ENCODE measurements at places on chromosomes 1 and 21.

DNA sequence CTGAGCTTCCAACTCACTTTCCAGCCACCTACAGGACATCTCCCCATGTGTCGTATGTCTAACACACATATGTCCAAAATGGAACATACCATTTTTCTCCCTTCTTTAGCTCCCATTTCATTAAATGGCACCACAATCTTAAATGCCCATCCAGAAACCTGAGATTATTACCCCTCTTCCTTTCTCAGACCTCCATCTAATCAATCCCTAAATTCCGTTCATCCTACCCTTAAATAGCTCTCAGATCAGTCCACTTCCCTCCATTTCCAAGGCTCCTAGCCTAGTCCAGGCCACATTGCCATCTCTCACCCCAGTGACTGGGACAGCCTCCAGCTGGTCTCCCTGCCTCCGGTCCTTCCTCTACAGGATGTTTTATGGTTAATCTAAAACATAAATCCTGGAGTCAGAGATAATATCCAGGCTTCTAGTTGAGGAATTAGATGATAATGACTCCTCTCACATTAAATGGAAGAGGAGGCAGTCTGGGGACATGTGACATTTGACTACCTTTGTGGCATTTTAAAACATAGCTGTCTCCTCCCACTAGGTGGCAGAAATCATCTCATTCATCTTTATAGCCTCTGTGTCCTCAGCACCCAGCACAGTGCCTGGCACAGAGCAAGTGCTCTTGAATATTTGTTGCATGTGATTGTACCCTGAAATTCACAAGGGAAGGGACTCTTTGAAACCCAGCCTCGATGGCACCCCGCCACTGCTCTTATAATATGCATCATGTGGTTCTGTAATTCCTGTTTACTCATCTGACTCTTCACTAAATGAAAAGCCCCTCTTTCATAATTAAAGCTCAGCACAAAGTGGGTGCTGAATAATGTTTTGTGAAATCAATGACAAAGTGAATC, 102.3 kb downstream of the TMEM53 start:
- DNase-seq, result peak; percentile 1

- no peak for DNase-seq
Measured at GRCh38 chr21:34266351-34266750, 97.5 kb upstream of the KCNE2 start.

DNA sequence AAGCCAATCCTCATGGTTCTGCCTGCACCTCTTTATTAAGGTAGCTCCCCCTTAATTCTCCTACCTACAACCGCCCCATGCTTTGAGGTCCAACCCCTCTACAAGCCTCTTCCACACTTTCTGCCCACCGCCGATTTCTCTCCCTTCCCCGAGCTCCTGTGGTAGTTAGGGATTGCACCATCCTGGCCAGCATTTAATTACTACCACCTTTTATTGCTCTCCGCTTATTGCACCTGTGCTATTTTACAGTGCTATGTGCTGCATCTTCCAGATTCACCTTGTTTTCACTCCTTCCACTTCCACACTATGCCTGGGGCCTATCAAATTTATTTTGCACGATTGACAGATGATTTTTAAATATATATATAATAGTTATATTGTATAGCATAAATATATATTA, 29.3 kb upstream of the DNAJC11 start:
- no peak for DNase-seq

DNA sequence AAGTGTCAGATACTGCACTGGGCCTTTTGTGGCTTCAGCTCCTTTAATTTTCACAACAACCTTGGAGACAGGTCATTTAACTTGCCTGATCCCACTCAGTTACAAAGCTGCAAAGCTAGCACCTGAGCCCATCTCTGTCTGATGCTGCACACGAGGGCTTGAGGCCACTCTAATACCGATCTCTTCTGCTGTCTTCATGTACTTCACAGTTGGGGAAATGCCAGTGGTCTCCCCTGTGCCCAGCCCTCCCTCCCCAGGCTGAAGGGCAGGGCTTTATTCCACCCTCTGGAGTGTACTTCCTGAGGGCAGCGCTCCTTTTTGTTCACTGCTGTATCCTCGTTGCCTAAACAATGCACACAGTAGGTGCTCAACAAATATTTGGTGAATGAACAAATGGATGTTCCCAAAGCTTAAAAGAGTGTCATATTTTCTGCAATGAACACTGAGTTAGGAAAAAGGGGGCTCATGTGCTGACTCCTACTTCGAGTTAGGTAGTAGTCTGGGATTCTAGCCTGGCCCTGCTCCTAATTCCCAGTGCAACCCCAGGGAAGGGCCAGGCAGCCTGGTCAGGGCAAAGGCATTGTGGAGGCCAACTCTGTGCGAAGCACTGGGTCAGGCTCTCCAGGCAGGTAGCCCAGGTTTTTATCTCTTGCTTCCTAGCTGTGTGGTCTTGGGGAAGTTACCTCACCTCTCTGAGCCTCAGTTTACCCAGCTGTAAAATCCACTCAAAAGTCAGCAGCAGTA, 1.1 kb downstream of the TMCO4 start:
- DNase-seq, result no peak

GRCh38 chr1:209064850-209065706, 518.4 kb upstream of the CAMK1G start:
- no peak for DNase-seq

DNA sequence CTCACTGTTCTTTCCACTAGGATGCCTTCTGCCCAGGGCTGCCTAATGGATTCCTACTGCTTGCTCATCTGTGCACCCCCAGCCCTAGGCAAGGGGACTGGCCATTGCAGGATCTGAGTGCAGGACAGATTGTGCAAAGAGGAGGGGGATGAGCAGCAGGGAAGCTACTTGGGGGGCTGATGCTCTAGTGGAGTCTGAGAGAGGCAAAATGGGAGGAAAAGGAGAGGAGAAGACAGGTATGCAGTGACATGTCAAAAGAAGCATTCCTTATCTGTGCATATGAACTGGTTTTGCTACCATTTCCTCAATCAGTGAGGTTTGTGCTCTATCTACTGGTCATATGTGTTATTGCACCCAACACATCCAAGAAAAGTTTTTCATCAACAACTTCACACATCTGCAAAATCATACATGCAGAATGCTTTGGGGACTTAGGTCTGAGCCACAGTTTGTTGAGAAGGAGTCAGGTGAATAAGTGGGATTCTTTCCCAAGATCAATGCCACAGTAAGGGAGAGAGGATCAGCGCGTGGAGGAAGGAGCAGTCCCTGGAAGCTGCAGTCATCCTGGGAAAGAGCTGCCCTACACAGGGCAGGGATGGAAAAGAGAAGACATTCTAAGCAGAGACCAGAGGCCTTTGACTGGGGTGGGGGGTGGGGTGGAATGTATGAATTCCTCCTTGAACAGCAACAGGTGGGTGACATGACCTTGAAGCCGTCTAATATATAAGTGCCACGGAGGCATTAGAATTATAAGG, 14.4 kb downstream of the SLC5A9 start:
- DNase-seq, result no peak

GRCh38 chr1:25671929-25672328, 55.3 kb downstream of the MAN1C1 start:
- no peak for DNase-seq

GRCh38 chr1:59560807-59561450, 253.8 kb upstream of the HOOK1 start:
- DNase-seq, result no peak

DNA sequence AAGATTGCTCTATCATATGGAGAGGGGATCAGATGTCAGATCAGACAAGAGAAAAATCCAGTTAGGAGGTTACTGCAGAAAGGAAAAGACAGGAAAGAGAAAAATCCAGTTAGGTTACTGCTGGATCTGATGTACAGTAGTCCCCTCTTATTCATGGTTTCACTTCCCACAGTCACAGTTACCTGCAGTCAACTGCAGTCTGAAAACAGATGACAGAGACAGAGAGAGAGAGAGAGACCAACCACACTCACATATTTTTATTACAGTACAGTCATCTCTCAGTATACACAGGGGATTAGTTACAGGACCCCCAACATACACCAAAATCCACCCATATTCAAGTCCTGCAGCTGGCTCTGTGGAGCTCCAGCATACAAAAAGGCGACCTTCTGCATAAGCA, 29.3 kb downstream of the NUP133 start:
- no peak for DNase-seq

DNA sequence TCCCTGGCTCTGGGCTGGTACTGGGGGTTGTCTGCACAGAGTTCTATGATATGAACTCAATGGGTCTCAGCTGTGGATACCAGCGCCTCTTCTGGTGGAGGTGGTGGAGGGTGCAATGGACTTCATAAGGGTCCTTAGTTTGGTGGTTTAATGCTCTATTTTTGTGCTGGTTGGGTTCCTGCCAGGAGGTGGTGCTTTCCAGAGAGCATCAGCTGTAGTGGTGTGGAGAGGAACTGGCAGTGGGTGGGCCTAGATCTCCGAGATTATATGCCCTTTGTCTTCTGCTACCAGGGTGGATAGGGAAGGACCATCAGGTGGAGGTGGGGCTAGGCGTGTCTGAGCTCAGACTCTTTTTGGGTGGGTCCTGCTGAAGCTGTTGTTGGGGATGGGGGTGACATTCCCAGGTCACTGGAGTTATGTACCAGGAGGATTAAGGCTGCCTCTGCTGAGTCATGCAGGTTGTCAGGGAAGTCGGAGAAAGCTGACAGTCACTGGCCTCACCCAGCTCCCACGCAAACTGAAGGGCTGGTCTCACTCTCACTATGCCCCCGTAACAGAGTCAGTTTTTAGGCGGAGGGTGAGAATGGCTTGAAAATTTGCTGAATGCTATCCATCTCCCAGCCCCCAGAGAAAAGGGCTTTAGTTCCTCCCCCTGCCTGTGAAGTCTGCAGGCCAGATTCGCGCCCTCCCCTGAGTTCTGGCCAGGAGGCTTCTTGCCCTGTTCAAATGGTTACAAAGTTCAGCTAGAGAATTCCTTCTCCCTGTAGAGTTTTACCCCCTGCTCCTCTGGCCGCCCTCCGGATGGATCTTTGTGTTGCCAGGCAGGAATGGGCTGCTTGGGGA, 902.9 kb downstream of the LTN1 start:
- no peak for DNase-seq

GRCh38 chr1:86430376-86430775, 6.4 kb downstream of the CLCA2 start:
- no peak for DNase-seq

GRCh38 chr1:203227371-203228083, 1.9 kb downstream of the CHIT1 start:
- no peak for DNase-seq

- no peak for DNase-seq
Measured at GRCh38 chr1:113783254-113784103, 24.2 kb upstream of the PHTF1 start.

- no peak for DNase-seq
Measured at GRCh38 chr1:94863919-94864318, 43.8 kb downstream of the SLC44A3 start.

- DNase-seq, result no peak
Measured at GRCh38 chr1:180548686-180549317, 10.0 kb upstream of the OVAAL start.

DNA sequence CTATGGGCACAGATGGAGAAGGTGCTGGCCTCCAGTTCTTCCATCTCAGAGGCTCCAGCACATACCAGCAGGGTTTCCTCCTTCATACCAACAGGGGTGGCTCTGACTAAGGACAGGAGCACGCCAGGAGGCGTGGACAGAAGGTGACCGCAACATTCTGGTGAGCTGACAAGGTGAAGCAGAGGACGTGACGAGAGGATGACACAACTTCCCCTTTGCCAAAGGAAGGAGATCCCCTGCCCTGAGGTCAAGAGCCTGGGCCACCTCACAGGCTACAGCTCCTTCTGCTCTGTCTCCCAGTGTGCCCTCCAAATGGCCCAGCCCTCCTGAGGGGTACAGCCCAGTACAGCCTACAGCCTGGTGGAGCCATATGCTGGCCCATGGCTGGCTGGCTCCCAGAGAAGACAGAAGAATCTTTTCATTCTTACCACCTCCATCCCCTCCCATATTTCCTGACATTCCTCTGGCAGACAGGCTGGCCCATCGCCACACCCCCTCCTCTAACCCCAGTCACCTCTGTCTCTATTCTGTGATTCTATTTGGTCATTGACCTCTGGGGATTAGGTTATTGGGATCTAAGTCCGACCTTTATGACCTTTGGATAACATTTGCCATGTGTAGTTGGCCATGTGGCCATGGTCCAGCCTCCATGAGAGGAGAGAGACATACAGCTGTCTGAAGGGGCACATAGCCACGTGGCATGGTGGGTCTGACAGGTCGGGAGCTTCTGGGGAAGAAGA, 5.1 kb upstream of the LAMB3 start:
- DNase-seq, result no peak

GRCh38 chr21:45869121-45870007, 112.2 kb upstream of the COL6A1 start:
- DNase-seq, result no peak

- no peak for DNase-seq
Measured at GRCh38 chr1:203296460-203297073, 8.8 kb upstream of the BTG2 start.

DNA sequence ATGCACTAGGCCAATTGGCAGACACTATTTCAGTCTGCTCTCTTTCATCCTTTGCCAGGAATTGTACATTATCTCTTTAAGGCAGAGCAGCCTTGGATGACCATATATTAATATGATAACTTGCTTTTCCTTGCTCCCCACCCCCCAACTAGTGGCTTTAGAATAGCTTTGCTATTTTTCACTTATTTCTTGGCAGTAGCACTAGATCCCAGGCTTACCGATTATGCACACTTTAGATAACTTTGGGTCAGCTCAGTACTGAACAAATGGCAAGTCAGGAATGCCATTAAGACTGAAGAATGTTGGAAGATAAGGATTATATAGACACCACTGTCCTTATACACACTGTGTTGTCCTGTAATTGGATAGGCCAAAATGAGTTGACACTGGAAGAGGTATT, 146.4 kb downstream of the FGGY start:
- no peak for DNase-seq

- DNase-seq, result no peak
Measured at GRCh38 chr1:99535470-99536164, 110.3 kb upstream of the PALMD start.

DNA sequence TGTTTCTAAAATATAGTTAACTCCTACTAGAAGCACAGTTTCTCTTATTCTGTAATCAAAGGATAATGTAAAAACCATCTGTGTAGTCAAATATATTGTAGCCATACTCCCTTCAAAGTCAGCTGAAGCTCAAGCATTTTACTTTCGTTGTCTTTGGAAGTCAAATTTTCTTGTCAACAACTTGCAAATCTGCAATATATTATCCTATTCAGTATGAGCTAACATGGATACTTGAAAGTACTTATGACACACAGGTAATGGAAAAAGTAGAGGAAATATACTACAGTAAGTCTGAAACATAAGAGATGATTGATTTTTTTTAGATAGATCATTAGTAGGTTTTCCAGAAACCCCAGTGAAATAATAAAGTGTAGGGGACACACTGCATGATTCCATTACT, 121.5 kb downstream of the COL24A1 start:
- no peak for DNase-seq

DNA sequence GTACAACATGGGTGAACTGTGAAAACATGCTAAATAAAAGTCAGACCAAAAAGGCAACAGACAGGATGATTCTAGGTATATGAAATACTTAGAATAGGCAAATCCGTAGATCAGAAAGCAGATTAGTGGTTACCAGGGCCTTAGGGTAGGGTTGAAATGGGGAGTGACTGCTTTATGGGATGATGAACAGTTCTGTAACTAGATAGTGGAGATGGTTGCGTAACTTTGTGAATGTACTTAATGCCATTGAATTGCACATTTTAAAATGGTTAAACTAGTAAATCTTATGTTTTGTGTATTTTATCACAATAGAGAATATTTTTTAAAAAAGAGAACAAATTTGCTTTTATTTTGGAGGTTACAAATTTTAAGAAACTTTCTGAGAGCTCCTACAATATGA, 17.4 kb downstream of the ZNF326 start:
- no peak for DNase-seq
